ENCODE measurements at places on chromosomes 7 and 10. TPM values are rescaled to one million over a fixed set of nuclear protein-coding genes. Genes with fewer than 3 reads are reported as not detected.
A peak's percentile ranks its signal among the peaks of the same experiment; 100 is the strongest.

PLXDC2 gene
- total RNA-seq: 16.9 TPM

DNA sequence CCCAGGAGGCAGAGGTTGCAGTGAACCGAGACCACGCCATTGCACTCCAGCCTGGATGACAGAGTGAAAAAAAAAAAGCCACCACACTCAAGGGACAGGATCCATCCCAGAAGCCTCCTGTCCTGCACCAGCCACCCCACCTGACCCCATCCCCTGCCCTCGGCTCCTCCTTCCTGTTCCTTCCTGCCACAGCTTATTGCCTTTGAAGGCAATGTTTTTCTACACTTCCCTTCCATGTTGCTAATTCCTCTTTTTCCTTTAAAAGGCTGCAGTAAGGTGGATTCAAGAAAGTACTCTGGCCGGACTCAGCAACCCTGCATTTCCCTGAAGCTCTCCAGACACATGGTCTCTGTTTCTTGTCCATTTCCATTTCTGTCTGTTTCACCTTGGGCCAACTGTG is 80.9 kb downstream of the FAM171A1 start:
- no peak overlapping the region for H3K27ac ChIP-seq
- DNase-seq: no peak
- H3K36me3 ChIP-seq: no peaks in the 10 kb centered on the region
- H3K27me3 ChIP-seq: no peaks in the 10 kb centered on the region
- no peak overlapping the region for H3K4me3 ChIP-seq

CLRN3 gene
- total RNA-seq: not detected

DNA sequence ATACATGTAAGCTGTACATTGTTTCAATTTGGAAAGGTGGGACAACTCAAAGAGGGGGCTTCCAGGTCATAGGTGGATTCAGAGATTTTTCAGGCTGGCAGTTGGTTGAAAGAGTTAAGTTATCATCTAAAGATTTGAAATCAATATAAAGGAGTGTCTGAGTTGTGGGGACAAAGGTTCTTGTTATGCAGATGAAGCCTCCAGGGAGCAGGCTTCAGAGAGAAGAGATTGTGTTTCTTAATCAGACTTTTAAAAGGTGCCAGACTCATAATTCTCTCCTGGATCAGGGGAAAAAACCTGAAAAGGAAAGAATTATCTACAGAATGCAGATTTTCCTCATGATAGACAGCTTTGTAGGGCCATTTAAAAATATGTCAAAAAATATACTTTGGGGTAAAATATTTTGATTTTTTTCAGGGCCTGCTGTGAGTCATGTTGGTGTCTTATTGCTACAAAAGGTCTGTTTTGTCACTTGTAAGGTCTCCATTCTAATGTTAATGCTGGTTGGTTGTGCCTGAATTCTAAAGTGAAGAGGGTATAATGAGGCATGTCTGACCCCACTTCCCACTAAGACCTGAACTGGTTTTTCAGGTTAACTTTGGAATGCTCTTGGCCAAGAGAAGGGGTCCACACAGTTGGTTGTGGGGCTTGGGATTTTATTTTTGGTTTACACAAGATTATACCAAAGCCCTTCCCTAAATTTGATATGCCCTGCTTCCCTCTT is 52.7 kb upstream of the PRSS1 start:
- no peaks in the 10 kb centered on the region for H3K36me3 ChIP-seq
- DNase-seq: no peak
- H3K27me3 ChIP-seq: no peaks in the 10 kb centered on the region
- no peak overlapping the region for H3K4me3 ChIP-seq

DNA sequence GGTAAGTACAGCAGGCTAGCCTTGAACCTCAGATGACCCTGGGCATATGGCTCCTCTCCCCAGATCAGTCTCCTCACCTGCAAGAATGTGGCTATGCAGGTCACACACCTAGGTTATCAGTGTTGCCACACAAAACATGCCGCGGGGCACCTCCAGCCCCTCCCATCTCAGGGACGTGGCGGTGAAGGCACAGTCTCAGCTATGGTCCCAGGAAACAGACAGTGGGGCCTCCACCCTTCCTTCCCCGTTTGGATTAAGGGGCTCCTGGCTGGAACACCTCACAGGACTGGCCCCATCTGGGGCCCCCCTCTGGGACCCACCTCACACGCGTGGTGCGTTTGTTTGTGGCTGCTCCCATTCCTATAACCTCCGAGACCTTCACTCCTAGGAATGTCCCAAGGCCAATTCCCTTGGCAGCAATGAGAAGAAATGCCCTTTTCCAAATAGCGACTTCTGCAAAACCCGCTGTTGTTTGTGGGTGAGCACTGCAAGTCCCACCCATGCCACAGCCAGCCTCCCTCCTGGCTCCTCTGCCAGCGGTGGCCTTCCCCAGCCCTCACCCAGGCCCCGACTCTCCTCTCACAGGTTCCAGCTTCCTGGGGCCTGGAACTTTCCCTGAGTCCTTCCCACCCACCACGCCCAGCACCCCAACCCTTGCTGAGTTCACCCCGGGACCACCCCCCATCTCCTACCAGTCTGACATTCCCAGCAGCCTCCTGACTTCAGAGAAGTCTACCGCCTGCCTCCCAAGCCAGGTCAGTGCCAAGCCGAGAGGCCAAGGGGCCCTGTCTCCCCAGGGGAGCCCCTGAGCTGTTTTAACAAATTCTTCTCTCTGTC is 17.1 kb downstream of the ZMIZ2 start:
- no peak overlapping the region for H3K27ac ChIP-seq
- H3K4me1 ChIP-seq: peaks cover 38% of the 10 kb centered on the region
- no peak overlapping the region for H3K4me3 ChIP-seq
- no peak for DNase-seq
- no peaks in the 10 kb centered on the region for H3K27me3 ChIP-seq
- peaks cover 59% of the 10 kb centered on the region for H3K36me3 ChIP-seq

CAMK2B gene
- not detected for total RNA-seq

GRCh38 chr7:26153823-26154783 is 2.1 kb downstream of the NFE2L3 start:
- H3K27ac ChIP-seq: peak overlapping the region; percentile 9
- no peaks in the 10 kb centered on the region for H3K36me3 ChIP-seq
- DNase-seq: no peak
- H3K27me3 ChIP-seq: no peaks in the 10 kb centered on the region

DNA sequence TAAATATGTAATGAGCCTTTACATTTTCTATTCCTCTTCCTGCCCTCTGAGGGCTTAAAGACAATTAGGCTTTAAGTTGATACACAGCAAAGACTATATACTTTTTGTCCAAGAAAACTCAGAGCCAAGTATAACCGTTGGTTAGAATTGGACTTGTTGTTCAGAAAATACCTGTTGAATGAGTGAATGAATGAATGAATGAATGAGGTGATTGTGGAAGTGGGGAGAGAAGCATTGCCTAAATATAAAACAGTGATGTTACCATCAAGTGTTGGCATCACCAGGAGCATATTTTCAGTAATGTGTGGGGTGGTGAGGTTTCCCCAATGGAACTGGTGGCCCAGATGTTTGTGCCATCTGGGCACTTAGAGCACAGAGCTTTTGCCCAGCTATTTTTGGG is 106.9 kb downstream of the AOAH start:
- H3K27me3 ChIP-seq: no peaks in the 10 kb centered on the region
- no peak for DNase-seq
- H3K27ac ChIP-seq: no peak overlapping the region
- peaks cover 97% of the 10 kb centered on the region for H3K36me3 ChIP-seq

DNA sequence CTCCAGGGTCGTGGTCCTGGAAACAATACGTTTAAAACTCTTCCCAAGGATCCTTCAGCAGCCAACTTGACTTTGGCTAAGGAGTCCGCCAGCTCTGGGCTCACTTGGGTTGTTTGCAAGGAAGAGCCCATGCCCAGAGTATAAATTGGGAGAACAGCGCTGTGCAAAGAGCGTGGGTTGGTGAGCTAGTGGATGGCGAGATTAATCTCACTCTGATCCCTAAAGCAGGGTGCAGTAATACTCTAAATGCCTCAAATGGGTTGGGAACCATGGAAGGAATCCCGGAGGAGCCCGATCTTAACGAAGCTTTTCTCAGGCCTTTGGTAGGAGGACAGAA is 495 bp upstream of the SDHAF3 start:
- H3K4me1 ChIP-seq: peaks cover 11% of the 10 kb centered on the region
- no peaks in the 10 kb centered on the region for H3K36me3 ChIP-seq
- peak overlapping the region; percentile 77 for H3K4me3 ChIP-seq
- no peak for DNase-seq
- H3K27ac ChIP-seq: peak overlapping the region; percentile 83
- H3K27me3 ChIP-seq: no peaks in the 10 kb centered on the region

- no peaks in the 10 kb centered on the region for H3K36me3 ChIP-seq
- no peaks in the 10 kb centered on the region for H3K27me3 ChIP-seq
- H3K4me3 ChIP-seq: no peak overlapping the region
Measured at GRCh38 chr10:126170776-126171175, 217.5 kb downstream of the ADAM12 start.
